ENCODE measurements at places on chromosomes 5 and 9.

- no peak for DNase-seq
These were observed 16.1 kb downstream of the ZFR start for GRCh38 chr5:32428426-32428825.

DNA sequence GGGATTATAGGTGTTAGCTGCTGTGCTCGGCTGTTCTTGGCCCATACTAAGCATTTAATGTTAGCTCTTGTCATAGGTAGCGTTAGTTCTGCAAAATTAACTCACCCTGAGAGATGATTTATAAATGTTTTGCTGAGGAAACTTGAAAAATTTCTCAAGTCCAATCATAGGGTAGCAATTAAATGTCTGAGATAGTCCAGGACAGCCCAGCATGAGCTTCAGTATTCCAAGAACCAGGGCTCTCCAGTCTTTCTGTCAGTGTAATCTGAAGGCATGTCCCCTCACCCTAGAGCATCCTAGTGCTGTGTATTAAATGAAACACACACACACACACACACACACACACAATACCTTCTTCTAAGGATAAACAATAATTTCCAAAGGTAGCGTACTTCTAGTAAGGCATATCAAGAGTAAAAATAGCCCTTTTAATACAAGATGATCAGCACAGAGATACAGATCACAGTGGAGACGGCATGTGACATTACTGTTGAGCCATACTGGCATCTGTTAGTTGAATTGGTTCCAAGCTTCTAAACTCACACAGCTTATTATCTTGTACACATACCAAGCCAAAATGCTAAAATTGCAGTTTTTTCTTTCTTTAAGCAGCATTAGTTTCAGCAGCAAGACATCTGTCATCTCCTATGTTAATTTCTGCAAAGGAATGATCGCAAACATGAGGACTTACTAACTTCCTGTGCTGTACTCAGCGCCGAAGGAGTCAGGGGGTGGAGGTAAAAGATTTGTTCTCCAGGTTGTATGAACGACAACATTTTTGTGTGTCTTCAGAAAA is 46.3 kb upstream of the JMY start:
- no peak for DNase-seq

- no peak for DNase-seq
These were observed 99.6 kb downstream of the ASTN2 start for GRCh38 chr9:117315236-117315635.

DNA sequence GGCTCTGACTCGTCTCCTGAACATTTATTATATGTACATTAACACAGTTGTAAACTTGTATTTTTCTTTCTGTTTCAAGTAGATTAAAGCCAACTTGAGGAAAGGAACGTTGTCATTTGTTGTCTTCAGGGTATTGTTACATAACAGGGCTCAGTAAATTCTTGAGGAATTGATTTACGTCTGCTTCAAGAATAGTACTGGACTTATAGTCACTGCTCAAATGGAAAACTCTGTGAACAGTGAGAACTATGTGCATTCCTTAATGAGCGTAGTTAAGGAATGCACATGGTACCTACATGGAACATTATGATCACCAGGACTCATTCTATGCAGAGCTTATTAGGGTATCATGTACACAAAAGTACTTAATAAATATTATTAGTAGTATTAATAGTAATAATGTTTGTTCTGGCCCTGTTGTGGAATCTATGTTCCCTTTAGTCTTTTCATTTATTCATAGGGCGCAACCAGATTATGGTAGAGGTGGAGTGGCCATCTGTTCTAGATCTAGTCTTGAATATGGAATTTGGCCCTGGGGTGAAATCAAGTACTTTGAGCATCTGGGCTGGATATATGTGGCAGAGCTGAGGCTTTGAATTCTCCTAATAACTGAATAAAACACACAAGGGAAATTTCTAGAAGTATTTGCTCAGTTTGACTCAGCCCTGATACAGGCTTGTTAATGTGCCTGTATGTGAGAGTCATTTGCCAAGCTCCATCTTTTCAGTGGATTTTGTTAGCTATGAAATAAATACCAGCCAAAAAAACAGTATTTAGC is 108.6 kb upstream of the SH3GL2 start:
- DNase-seq: no peak

DNA sequence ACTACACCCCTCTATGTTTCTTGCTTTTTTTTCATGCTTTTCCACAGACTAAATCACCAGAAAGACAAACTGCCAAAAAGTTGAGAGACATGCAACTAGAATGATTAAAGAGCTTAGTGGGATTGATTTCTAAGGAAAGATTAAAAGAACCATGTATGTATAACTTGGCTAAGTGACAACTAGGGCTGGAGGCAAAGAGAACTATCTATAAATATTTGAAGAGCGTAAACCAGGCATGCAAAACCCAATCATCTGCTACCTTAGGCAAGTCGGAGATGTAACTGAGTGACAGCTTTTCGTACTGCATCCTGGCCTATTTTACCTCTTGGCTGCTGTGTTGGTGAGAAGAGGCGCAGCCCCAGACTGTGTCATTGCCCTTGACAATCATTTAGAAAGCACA is 121.0 kb upstream of the TLX3 start:
- no peak for DNase-seq

- DNase-seq: no peak
These were observed 79.1 kb upstream of the OLFM1 start for GRCh38 chr9:135008416-135008815.

GRCh38 chr5:67142816-67143215 is 53.8 kb downstream of the CD180 start:
- DNase-seq: no peak

GRCh38 chr5:139061274-139061673 is 136.9 kb downstream of the SIL1 start:
- DNase-seq: no peak

DNA sequence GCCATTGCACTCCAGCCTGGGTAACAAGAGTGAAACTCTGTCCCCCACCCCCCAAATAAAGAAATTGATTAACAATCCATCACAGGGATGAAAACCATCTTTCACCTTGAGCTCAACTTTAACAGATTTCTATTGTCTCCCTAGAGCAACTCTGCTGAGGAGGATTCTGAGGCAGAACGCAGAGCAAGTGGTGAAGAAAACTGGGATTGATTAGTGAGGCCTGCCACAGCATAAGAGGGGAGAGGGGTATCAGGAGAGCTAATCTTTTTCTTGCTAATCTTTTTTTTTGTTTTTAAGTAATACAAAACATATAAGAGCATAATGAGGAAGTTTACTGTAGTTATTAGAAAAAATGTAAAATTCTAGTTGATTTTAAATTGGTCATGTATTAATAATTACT is 8.9 kb downstream of the TXNDC8 start:
- DNase-seq: no peak

DNA sequence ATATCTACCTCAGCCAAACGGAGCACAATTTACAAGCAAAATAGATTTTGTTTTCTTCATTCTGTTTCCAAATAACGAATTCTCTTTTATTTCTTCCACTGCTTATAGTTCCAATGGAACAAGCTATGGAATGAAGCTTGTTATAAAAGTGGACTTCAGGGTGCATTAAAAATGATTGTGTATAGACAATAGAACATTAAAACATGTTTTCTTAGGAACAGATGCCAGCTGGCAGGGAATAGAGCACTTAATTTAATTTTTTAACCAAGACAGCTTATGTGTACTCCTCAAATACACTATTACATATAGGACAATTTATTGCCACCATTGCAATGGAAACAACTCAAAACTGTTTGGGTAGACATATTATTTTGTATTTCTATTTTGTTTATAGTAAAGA is 860.1 kb upstream of the TYRP1 start:
- DNase-seq: no peak

- no peak for DNase-seq
These were observed 309.2 kb downstream of the SH3GL2 start for GRCh38 chr9:17888066-17888465.

GRCh38 chr5:1431021-1431811 is 14.0 kb downstream of the SLC6A3 start:
- DNase-seq: no peak

- no peak for DNase-seq
These were observed 15.4 kb upstream of the FANCC start for GRCh38 chr9:95332860-95333259.

- DNase-seq: no peak
These were observed 83.6 kb downstream of the MVB12B start for GRCh38 chr9:126410229-126410628.

GRCh38 chr9:111630182-111630963 is 761 bp upstream of the DNAJC25 start:
- DNase-seq: no peak

- no peak for DNase-seq
These were observed 35.6 kb downstream of the CCL28 start for GRCh38 chr5:43376496-43377140.

GRCh38 chr5:13676531-13676930 is 268.0 kb downstream of the DNAH5 start:
- DNase-seq: no peak

GRCh38 chr9:136720251-136720897 is 8.0 kb downstream of the DIPK1B start:
- peak; percentile 84 for DNase-seq

GRCh38 chr5:150361301-150361700 is 3.8 kb downstream of the TCOF1 start:
- no peak for DNase-seq

GRCh38 chr5:39489263-39489662 is 64.5 kb upstream of the DAB2 start:
- no peak for DNase-seq

GRCh38 chr5:181187500-181188213 is 17.3 kb downstream of the TRIM7 start:
- DNase-seq: peak; percentile 80

DNA sequence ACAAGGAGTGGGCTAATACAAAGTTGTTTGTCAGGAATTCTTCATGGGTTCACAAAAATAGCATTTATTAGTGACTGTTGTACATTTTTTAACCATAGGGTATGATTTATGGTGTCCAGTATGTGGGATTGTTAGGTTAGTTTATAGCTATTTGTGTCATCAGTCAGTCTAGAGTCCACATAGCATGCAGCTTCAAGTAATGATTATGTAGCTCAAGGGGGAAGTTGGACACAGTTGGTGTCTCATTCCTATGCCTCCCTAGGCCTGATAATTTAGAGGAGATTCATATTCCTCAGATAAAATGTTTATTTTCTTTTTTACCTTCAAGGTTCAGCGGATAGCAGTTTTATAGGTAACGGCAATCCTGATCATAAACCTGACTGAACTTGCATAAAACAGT is 153.8 kb downstream of the OXCT1 start:
- DNase-seq: no peak

DNA sequence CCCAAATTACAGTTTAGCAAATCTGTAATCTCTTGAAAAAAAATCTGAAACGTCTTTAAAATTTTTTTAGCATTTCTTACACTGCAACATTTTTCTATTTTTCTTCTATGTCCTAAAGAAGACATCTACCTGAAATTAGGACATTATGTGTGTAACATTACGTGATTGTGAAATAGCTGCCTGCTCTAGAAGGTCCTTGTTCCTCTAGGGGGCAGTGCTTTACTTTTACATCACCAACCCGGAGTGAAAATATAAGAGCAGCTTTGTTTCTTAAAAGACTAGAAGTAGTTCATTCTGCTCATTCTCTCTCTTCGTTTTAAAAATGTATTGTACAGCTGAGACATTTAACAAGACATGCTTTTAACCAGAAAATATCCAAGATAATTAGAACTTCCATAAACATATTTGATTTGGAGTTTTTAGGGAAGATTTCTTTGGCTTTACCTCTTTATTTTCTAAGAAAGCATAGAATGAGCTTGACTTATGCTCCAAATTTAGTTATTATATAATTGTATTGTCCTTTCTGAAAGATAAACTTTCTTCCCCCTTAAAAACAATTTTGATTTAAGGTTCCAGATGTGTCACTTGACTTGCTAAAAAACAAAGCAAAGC is 48.1 kb upstream of the RIOK2 start:
- peak; percentile 57 for DNase-seq

DNA sequence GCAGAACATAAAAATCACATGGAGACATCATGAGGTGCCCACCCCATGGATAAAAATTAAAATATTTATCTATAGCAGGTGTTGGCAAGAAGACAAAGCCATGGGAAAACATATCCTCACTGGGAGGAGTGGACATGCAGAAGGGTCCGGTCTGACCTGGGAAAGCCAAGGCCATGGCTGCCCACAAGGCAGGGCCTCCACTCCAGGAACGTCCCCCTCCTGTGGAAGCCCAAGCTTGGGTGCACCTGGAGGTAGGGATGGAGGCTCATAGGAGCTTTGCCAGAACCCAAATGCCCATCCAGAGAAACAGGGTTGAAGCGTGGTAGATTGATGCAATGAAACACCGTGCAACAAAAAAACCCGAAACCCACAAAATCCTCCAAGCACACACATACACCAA is 81.4 kb upstream of the COL5A1 start:
- no peak for DNase-seq

DNA sequence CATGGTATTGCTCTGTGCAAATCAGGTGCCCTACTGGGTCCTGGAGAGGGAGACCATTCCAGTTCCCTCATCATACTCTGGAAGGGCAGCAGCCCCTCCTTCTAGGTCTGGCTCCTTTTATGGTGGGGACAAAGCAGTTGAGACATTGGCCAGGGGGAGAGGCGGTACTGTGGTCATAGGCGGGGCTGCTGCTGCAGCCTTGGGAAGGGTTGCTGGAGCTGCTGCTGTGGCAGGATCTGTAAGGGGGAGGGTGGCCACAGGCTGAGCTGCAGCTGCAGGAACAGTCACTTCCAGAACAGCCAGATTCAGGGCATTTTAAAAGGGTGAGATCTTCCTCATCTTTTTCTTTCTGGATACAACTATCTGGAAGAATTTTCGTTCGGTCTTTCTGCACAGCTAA is 233.0 kb upstream of the SGCD start:
- no peak for DNase-seq

DNA sequence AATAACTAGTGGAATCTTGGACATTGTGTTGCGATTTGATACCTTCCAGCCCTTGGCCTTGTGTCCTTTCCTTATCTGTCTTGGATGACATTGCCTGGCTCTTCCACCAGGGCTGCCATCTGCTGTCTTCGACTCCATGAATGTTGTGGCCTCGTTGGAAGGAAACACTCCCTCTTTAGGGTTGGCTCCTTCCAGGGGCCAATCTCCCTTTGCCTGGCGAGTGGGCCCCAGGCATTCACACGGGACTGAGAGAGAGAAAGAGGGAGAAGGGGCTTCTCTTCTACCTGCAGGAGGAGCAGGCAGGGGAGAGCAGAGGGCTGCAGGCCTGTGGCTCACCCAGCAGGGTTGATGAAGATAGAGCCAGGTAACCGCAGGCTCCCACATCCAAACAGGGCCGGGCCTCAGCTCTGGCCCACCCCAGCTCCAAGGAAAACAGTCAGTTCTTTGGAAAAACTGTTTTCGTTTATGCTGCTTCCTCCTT is 31.3 kb downstream of the FGF1 start:
- no peak for DNase-seq

- DNase-seq: no peak
These were observed 7.2 kb upstream of the ARSI start for GRCh38 chr5:150309886-150310239.

- no peak for DNase-seq
These were observed 155.6 kb upstream of the TAS2R1 start for GRCh38 chr5:9785751-9786150.

- DNase-seq: peak; percentile 54
These were observed 43.6 kb downstream of the JADE2 start for GRCh38 chr5:134568761-134569695.

- DNase-seq: no peak
These were observed 1644.0 kb downstream of the MAT2B start for GRCh38 chr5:165149431-165149830.

- DNase-seq: no peak
These were observed 59.7 kb downstream of the ABCA1 start for GRCh38 chr9:104868303-104868686.

Measured in retina (tissue), 1 donor.